ENCODE measurements at places on chromosomes 3 and 15.

- no peak overlapping the region for H3K4me3 ChIP-seq
- H3K27ac ChIP-seq = no peak overlapping the region
- no peaks in the 10 kb centered on the region for H3K36me3 ChIP-seq
- H3K27me3 ChIP-seq = no peaks in the 10 kb centered on the region
These were observed 211.1 kb downstream of the GREM1 start for GRCh38 chr15:32928876-32929275.

GRCh38 chr3:27688053-27688452 lies 34.1 kb downstream of the EOMES start:
- no peak for DNase-seq
- H3K36me3 ChIP-seq = no peaks in the 10 kb centered on the region
- no peak overlapping the region for H3K4me3 ChIP-seq

DNA sequence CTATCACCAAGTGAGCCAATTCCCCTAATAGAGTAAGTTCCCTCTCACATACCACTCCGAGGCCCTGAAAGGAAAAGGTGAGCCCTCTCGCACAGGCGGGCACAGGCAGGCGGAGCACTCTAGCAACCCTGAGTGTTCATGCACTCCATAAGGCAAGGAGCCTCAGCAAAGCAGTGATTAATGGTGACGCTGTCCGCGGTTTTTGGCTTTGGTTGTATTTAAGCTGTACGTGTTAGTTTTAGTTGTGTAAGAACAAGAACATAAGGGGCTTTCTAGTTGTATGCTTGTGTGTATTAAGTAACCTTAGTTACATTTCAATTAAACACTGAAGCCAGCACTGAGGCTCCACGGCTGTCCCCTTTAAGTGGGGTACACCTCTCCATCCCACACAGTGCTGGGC lies 33.1 kb downstream of the KLHL25 start:
- H3K27ac ChIP-seq = no peak overlapping the region
- peaks cover 5% of the 10 kb centered on the region for H3K4me1 ChIP-seq
- no peaks in the 10 kb centered on the region for H3K27me3 ChIP-seq
- H3K36me3 ChIP-seq = peaks cover 2% of the 10 kb centered on the region
- no peak overlapping the region for H3K4me3 ChIP-seq

- H3K36me3 ChIP-seq = peaks cover 2% of the 10 kb centered on the region
- H3K27ac ChIP-seq = peak overlapping the region; percentile 88
- H3K4me1 ChIP-seq = peaks cover 31% of the 10 kb centered on the region
- H3K27me3 ChIP-seq = no peaks in the 10 kb centered on the region
These were observed 9.7 kb downstream of the STOML1 start for GRCh38 chr15:73982222-73982962.

DNA sequence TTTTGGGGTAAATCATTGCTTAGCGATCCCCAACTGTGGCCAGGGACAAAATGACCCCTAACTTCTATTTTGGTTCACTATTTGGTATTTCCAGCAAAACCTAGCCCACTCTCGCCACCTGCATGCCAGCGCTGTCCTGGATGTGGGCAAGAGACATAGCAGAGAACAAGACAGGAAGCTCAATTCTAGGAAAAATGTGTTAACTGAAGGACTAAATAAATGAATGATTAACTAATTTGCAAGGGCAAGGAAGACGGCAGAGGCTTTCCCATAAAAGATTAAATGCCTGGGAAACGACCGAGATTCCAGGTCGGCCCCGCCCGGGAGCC lies 408 bp downstream of the NICN1 start:
- H3K4me1 ChIP-seq = peaks cover 22% of the 10 kb centered on the region
- no peaks in the 10 kb centered on the region for H3K27me3 ChIP-seq
- H3K36me3 ChIP-seq = peaks cover 2% of the 10 kb centered on the region
- peak overlapping the region; percentile 95 for H3K27ac ChIP-seq
- DNase-seq = no peak
- H3K4me3 ChIP-seq = peak overlapping the region; percentile 96

DNA sequence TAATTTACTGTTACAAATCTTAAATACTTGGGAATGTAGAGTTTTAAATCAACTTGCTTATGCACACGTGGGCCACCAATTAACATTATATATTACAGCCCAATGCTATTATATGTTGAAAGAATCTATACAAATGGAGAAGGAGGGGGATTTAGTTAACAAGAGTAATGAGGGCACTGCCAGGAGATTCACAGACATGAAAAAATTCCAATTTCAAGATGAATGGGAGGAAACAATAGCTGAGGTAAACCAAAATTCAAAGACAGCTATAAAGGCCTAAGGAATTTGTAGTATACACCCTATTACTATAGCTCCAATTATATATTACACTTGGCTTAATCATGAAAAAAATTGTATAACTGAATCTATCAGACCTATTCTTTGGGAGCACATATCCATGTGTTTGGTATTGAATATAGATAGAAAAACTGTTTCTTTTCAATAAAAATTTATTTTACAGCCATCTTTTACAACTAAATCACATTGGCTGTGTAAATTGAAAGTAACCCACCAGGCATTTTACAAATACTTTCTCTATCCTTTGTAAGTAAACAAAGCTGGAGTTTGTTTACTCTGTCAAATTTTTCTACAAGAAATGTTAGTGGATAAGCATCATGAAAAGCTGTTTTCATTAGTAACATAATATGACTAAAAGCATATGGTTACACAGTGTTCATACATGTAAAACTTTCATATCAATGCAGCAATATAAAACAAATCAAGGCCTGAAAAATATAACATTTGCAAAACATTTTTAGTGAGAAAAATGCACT lies 1045.8 kb downstream of the ROBO1 start:
- peaks cover 6% of the 10 kb centered on the region for H3K4me1 ChIP-seq
- no peaks in the 10 kb centered on the region for H3K27me3 ChIP-seq
- H3K4me3 ChIP-seq = no peak overlapping the region
- DNase-seq = no peak

DNA sequence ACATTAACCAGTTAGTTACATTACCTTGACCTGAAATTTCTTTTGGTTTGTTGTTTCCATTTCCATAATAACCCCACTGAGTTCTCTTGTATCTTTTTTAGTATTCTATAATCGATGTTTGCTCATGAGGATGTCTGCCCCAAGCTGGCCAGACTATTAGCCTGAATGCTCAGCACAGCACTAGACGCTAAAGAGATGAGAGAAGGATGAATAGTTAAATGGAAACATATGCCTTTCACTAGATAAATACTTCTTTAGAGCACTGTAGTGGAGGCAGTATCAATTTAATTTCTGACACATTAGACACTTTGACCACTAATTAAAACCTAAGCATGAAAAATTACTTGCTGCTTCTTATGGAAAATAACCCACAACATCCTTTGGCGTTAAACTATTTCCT lies 654.9 kb upstream of the KCNMB2 start:
- H3K36me3 ChIP-seq = no peaks in the 10 kb centered on the region
- DNase-seq = no peak
- no peaks in the 10 kb centered on the region for H3K27me3 ChIP-seq
- peaks cover 6% of the 10 kb centered on the region for H3K4me1 ChIP-seq

DNA sequence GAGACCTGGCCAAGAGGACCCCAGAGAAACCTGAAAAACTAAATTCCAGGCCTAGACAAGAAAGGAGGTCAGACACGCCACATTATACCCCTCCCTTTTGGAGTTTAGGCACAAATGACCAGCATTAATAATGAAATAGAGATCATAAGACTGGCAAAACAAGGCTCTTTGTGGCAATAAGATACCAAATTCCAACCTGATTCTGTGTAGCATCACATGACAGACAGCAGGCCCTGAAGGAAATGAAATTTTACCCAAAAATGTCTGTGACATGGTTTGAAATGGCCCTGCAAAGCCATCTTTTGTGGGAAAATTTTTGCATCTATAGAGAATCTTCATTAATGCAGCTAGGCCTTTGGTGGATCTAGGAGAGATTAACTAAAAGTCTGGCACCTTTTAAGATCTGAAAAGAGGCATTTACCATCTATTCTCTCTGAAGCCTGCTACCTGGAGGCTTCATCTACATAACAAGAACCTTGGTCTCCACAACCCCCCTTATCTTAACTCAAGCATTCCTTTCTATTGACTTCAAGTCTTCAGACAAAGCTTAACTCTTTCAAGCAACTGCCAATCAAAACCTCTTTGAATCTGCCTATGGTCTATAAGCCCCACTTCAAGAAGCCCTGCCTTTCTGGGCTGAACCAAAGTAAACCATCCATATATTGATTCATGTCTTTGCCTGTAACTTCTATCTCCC lies 8.0 kb downstream of the FAM174B start:
- DNase-seq = no peak
- peaks cover 5% of the 10 kb centered on the region for H3K36me3 ChIP-seq
- no peaks in the 10 kb centered on the region for H3K27me3 ChIP-seq
- H3K4me3 ChIP-seq = no peak overlapping the region
- H3K27ac ChIP-seq = no peak overlapping the region

Measured in activated naive CD8-positive, alpha-beta T cell treated with anti-CD3 and anti-CD28 coated beads for 36 hours (primary cell).